Stimulated activated CD8-positive, alpha-beta memory T cell treated with anti-CD3 and anti-CD28 coated beads, Interleukin-2, amount 100 ng/mL, for 1 hour (primary cell): ENCODE measurements at places on chromosomes 2 and 18.

DNA sequence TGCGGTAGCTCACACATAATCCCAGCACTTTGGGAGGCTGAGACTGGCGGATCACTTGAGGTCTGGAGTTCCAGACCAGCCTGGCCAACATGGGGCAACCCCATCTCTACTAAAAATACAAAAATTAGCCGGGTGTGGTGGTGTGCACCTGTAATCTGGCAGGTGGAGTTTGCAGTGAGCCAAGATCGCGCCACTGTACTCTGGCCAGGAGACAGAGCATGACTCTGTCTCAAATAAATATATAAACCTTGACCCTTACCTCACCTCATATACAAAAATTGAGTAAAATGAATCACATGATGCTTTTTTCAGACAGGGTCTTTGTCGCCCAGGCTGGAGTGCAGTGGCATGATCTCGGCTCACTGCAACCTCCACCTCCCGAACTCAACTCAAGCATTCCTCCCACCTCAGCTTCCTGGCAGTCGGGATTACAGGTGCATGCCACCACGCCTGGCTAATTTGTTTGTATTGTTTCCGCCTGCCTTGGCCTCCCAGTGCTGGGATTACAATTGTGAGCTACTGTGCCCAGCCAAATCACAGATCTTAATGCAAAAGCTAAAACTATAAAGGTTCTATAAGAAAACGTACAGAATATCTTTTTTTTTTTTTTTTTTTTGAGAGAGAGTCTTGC lies 25.3 kb downstream of the XPO1 start:
- DNase-seq, result no peak

- DNase-seq, result no peak
Measured at GRCh38 chr18:46010676-46011075, 43.5 kb upstream of the EPG5 start.

GRCh38 chr18:5466256-5466655 lies 77.5 kb downstream of the EPB41L3 start:
- no peak for DNase-seq

DNA sequence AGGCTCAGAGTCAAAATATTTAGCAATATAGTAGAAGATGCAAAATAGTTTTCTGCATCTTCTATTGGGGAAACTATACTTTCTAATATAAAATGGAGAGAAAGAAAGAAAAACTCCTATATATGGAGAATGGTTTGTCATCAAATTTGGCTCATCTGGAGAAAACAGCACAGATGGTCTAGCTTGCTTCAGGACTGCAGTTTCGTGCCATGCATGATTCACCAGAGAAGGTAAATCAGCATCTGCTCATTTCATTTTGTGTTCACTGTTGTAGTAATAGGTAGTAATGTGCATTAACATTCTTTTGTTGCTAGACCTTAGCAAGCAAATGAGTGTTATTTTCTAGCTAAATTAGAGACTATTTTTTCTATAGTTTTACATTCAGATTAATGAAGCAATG lies 179.0 kb downstream of the ASXL3 start:
- DNase-seq, result no peak

GRCh38 chr2:237547841-237548416 lies 18.4 kb upstream of the PRLH start:
- DNase-seq, result no peak

- no peak for DNase-seq
Measured at GRCh38 chr2:227545990-227546389, 52.7 kb upstream of the SCYGR2 start.

- no peak for DNase-seq
Measured at GRCh38 chr2:234556848-234557573, 60.1 kb upstream of the ARL4C start.

- DNase-seq, result no peak
Measured at GRCh38 chr18:22034276-22034675, 135.1 kb upstream of the GATA6 start.

DNA sequence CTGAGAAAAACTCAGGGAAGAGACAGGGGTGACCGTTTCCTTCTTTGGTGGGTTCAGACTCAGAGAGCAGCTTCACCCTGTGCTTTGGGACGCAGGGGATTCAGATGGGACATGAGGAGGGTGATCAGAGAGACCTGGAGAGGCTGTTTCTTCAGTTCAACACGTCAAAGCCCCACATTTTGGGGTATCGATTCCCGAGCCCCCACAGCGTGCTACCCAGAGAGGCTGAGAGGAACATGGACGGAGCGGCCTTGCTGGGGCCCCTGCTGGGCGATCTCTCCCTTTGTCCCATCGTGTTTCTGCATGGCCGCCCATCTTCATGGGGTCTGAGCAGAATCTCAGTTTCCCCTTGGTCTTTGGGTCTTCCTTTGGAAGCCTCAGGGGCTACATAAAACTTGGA lies 38.2 kb upstream of the PXDN start:
- no peak for DNase-seq

DNA sequence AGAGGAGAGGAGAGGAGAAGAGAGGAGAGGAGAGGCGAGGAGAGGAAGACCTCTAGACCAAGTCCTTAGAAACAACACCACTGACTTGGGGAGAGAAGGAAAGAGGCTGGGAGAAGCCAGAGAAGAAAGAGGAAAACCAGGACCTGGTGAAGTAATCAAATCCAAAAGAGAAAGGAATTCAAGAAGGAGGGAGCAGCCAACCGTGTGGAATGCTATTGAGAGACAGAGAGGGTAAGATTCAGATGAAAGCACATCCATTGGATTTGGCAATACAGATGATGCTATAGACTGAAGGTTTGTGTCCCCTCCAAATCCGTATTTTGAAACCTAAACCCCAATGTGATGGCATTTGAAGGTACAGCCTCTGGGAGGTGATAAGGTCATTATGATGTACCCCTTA lies 50.7 kb downstream of the GALNT14 start:
- no peak for DNase-seq

- no peak for DNase-seq
Measured at GRCh38 chr2:39538718-39539117, 101.6 kb upstream of the MAP4K3 start.

DNA sequence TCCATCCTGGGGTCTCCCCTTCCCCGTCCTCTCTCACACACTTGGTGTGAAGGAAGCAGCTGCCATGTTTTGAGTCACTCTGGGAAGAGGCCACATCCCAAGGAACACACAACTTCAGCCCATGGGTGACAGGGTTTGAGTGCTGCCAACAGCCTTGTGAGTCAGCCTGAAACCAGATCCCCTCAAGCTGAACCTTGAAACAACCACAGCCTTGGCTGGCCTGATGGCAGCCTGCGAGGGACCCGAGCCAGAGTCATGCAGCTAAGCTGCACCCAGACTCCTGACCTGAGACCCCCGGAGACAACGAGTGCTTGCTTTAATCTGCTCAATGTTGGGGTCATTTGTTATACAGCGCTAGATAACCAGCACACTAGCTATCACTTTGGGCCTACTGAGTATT lies 19.3 kb upstream of the MC2R start:
- no peak for DNase-seq

DNA sequence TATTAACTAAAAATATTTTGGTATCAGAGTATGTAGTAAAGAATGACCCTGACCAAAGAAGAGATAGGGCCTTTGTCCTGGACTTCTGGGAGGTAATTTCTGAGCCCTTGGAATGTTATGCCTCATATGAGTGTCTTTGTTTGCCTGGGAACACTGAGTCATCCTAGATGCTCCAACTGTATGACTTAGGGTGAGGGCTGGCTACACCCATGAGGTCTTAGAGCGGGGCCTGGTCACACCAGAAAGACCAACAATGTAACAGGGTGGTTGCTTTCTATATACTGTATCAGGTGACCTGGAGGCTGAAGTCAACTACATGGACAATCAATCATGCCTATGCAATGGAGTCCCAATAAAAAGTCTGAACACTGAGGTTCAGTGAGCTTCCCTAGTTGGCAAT lies 253.1 kb downstream of the MBD2 start:
- DNase-seq, result no peak

- DNase-seq, result no peak
Measured at GRCh38 chr2:12605936-12606335, 110.8 kb upstream of the TRIB2 start.

- DNase-seq, result no peak
Measured at GRCh38 chr2:8684878-8685696, 3.2 kb downstream of the ID2 start.

DNA sequence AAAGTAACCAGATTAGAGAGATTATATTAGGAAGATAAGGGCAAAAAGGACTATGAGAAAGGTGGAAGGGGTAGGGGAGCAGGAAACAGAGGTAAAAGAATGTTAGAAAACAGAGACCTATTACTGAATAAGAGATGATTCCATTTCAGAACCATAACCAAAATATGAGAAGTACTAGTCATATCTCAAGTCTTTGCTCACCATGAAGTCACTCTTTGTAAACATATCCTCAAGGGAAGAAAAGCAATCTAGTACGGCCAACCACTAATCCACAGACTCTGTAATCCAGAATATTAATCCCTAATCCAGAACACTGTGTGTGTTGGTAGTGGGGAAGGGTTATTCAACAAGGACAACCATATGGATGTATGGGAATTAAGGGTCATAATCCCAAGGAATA lies 92.0 kb downstream of the CDCA7 start:
- DNase-seq, result no peak

GRCh38 chr18:61998957-61999356 lies 106.2 kb upstream of the RNF152 start:
- DNase-seq, result no peak

GRCh38 chr2:9462886-9463697 lies 11.3 kb upstream of the IAH1 start:
- no peak for DNase-seq

- no peak for DNase-seq
Measured at GRCh38 chr2:100174026-100174431, 31.6 kb upstream of the AFF3 start.

DNA sequence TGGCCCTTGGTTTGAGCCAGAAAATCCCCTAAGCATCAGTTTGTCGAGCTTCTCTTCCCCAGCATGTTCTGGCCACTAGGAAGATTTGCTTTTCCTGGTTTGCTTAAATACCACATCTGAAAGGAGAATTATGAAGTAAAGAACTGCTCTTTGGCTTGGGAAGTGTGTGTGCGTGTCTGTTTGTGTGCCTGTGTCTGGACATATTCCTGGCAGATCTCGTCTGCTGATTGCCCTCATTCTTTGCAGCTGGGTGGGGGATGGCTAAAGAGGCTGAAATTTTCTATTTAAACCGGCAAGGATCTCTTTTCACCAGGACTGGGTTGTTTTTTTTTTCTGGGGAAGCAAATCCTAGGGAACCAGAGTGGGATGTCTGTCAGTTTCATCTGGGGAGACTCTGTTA lies 57.3 kb upstream of the MBOAT2 start:
- no peak for DNase-seq

DNA sequence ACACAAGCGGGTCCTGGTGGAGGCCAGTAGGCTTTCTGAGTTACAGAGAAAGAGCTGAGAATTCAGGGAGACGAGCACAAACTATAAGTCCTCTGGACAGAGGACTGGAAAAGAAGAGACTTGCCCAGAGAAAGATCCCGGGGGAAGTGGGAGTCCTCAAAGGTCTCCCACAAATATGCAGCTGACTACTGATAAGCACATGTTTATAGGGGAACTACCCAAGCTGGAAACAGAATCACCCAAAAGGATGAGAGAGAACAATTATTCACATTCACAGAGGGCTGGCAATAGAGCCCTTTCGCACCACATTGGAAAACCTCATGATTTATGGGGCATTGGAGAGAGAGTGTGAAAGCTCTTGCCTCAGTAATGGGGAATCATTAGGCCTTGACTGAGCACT lies 337.6 kb downstream of the IRS1 start:
- no peak for DNase-seq

GRCh38 chr2:182230561-182230960 lies 196.3 kb downstream of the PDE1A start:
- no peak for DNase-seq

DNA sequence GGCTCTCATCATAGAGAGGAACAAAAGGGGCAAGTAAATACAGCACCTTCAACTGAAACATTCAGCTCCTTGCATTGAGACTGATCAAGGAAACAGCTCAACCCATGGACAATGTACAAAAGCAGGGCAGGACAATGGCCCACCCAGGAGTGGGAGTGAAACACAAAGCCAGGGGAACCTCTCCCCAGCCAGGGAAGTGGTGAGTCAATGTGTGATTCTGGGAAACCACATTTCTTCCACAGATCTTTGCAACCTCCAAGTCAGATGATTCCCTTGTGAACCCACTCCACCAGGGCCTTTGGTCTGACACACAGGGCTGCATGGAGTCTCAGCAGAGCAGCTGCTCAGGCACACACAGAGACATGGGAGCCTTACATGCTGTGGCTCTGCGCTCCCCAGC lies 294.5 kb downstream of the NR4A2 start:
- DNase-seq, result no peak

- DNase-seq, result no peak
Measured at GRCh38 chr2:235605312-235606003, 111.6 kb downstream of the AGAP1 start.

DNA sequence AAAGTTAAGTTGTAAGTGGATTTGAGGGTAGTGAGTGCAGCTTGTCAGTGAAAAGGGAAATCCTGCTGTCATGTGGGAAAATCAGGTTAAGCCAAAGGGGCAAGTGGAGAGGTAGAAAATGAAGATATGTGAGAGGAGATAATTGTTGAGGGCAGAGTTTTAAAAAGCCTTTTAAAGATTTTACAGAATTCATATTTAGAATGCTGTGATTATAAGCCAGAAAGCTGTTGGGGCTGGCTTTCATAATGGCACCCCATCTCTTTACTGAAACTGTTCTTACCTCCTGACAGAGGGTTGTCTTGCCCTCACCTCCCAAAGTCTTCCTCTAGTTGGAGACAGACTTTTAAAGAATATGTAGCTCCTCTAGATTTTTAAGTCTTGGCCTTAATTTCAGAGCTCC lies 86.9 kb downstream of the MYO3B start:
- no peak for DNase-seq

DNA sequence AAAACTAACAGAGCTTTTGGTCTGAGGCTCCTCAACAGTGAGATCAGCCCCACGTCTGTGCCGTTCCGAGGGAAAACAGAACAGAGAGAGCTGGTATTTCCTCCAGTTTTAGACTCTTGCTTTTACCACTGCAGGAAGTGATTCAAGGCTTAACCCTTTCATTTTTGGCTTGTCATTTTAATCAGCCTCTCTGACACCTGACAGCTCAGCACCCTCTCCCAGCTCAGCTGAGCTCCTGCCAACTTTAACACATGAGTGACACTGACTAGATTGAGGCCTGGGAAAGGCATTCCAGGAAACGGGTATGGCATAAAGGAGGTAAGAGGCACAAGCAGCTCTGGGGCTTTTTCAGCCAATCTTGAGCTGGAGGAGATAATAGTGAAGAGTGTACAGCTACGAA lies 239.4 kb upstream of the SKOR2 start:
- DNase-seq, result no peak

GRCh38 chr2:85663594-85664565 lies 4.1 kb downstream of the SFTPB start:
- DNase-seq, result no peak
